ENCODE measurements at places on chromosomes 7 and 10. TPM values are rescaled to one million over a fixed set of nuclear protein-coding genes. Genes with fewer than 3 reads are reported as not detected.

The CLDN4 gene
- total RNA-seq, result 2.7 TPM

The ZNF117 gene
- 52.9 TPM for total RNA-seq

The APBB1IP gene
- total RNA-seq, result 1.6 TPM

The TRRAP gene
- total RNA-seq, result 46.9 TPM

The GPR146 gene
- total RNA-seq, result 2.7 TPM

The SBDS gene
- 32.6 TPM for total RNA-seq

The PTF1A gene
- total RNA-seq, result 4.4 TPM

The GPR15LG gene
- 0.36 TPM for total RNA-seq

The AGMO gene
- total RNA-seq, result 0.64 TPM

The CC2D2B gene
- total RNA-seq, result 2.5 TPM

The MMP21 gene
- 0.09 TPM for total RNA-seq

The CALY gene
- total RNA-seq, result 6.6 TPM

The TEX36 gene
- total RNA-seq, result not detected

The PIK3CG gene
- 1.9 TPM for total RNA-seq

The SLC18A3 gene
- 3.4 TPM for total RNA-seq

The DYNC1I1 gene
- 15.2 TPM for total RNA-seq

The GRID1 gene
- 15.8 TPM for total RNA-seq

The CREB5 gene
- total RNA-seq, result 23.6 TPM

The EPHB6 gene
- 11.7 TPM for total RNA-seq

The CDK14 gene
- total RNA-seq, result 85.8 TPM

The MSMB gene
- total RNA-seq, result not detected

The JCAD gene
- 19.0 TPM for total RNA-seq

The ANXA8L1 gene
- total RNA-seq, result not detected

The RARRES2 gene
- 4.1 TPM for total RNA-seq

The PDK4 gene
- total RNA-seq, result 7.6 TPM

The HHEX gene
- 2.1 TPM for total RNA-seq

The ANXA8 gene
- total RNA-seq, result not detected

The IL2RA gene
- not detected for total RNA-seq

The ADO gene
- total RNA-seq, result 32.3 TPM

The CHCHD3 gene
- 50.8 TPM for total RNA-seq

The LRRD1 gene
- total RNA-seq, result 1.7 TPM

The DGKI gene
- 79.2 TPM for total RNA-seq

The FBH1 gene
- 46.7 TPM for total RNA-seq

Data from cerebellum (tissue), 4 donors.